ENCODE measurements at places on chromosomes 7 and 10.

GRCh38 chr10:71442859-71443570 lies 46.3 kb downstream of the CDH23 start:
- DNase-seq = no peak

GRCh38 chr10:116254422-116255155 lies 18.4 kb downstream of the GFRA1 start:
- DNase-seq = no peak

- DNase-seq = no peak
These were observed 46.1 kb downstream of the PAX2 start for GRCh38 chr10:100791369-100792058.

DNA sequence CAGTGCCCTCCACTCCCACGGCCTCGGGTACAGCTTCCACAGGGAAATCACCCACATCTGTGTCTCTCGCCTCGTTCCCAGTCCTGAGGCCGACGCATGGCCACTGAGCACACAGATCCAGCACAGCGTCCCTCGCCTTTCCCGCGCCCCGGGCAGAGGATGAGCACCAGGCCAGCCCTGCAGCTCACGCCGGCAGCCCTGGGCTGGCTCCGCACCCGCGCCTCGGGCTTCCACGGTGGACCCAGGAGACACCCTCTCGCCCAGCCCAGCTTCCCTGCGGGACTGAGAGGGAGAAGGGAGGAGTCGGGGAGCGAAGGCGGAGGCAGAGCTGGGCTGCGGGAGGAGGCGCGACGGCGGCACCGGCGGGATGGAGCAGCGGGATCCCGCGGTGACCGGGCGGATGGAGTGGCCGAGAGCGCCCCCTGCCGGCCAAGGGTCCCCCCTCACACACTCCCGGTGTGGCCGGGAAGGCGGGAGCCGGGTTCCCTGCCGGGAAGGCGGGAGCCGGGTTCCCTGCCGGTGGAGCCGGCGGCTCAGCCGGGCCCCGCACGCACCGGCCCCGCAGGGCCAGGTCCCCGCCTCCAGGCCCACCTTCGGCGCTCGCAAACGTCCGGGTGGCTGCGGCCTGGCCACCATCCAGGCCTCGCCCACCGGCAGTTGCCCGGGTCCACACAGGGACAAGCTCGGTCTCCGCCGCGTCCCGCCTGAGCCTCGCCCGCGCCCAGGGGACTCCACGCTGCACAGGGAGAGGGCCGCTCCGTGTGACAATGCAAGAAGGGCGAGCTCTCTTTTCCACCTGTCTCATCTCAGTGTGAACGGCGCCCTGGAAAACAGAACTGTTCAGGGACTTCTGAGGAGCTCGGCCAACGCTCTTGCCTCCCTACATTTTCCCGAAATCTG lies 110.3 kb upstream of the LANCL2 start:
- DNase-seq = peak; percentile 87

DNA sequence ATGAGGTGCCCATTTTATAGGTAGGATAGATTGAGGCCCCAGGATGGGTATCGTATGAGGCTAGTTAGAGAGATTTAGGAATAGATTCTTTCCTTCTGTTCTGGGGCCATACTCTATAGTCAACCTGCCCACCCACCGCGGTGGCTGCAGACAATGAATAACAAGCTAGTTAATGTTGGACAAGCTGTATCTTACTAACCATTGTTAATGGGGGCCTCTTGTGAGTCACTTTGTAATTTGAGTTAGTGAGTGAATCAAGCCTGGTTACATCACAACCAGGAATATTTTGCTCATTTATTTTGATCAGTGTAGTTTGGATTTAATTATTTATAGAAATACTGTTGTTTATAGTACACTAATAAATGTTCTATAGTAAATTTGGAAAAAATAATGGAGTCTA lies 7.3 kb downstream of the SORCS3 start:
- no peak for DNase-seq

- no peak for DNase-seq
These were observed 20.7 kb downstream of the GARIN1A start for GRCh38 chr7:128692623-128693270.

DNA sequence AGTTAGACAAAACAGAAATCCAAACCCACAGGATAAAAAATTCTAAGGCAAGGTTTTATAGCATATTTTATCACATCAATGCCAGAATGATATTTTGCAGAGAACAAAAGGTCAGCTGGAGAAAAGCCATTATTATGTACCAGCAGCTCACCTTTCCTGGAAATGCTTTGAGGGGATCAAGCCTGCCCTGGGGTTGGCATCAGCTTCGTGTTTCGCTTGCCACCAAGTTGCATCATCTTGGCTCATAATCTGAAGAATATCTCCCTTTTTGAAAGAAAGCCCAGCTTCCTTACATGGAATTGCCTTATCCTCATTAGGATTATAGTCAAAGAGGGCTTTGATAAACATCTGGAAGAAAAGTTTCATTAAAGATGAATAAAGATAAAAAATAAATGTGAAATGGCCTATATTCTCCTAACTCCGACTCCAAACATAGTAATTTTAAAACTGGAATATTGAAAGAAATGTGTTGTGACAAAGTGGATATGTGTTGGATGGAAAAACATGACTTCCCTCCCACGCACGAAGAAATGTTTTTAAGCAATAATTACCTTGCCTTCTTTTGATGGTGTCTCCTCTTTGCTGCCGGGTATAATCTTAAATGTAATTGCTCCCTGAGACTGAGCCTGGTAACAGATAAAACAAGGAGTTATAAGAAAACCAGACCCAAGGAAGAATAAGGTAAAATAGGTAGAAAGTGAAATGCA lies 121.3 kb upstream of the ODAD2 start:
- DNase-seq = no peak

DNA sequence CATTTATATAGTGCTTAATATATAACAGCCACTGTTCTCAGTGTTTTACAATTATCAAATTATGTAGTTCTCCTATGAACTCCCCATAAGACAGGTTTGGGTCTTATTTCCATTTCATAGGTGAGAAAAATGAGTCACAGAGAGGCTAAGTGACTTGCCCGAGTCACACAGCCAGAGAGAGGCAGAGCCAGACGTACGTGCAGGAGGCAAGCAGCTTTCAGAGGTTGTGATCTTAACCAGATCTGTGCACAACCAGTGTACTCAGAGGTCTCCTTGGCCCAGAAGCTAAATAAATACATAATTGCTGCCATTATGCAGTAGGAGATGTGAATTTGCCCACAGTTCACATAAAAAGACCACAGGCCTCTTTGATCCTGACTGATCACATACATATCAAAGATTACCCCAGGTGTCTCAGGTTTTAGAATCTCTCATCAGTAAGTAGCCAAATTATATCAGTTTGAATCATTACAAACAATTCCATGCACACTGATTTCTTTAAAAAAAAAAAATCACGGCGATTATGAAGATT lies 304.7 kb upstream of the AOAH start:
- no peak for DNase-seq

- DNase-seq = no peak
These were observed 84.9 kb downstream of the GRB10 start for GRCh38 chr7:50697748-50698147.

DNA sequence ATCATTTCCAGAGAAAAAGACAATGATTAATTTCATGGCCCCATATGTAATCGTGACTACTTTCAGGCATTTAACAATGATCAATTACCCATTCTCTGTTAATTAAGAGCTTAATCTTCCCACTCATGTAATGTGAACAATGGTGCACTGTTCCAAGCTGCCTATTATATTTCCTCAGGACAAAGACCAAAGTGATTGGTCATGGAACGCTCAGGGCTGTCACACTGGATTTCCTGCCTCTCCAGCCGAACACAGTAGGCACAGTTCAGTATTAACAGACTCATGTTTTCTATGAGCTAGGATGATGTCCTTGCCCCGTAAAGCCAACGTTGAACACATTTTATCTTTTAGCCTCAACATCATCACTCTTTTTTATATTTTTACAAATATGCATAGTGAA lies 142.7 kb upstream of the FZD8 start:
- DNase-seq = no peak

DNA sequence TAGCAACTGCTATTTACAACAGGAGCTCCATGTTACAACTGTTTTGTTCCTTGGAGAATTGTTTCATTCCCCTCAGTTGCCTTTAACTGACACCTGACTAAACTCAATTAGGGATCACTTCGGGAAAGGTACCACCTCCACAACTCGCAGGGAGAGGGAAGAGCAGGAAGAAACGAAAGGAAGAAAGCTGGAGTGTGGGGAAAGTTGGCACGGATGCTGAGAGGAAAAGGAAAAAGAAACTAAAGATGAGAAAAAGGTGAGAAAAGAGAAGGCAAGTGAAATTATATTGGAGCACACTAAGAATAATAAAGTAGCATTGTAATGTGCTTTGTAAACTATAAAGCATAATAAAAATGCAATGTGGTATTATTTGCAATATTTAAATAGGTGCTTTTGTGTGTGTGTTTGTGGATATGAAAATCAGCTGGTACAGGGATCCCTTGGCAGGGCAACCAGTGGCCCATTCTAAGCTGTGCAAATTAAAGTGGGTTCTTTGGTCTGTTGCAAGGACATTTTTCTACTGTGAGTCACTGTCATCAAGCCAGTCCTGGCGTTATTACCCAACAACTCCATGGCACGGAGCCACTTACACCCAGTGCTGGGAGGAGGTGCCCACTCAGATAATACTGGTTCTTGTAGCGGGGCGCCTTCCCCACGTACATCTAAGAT lies 45.9 kb downstream of the HIPK2 start:
- peak; percentile 90 for DNase-seq

DNA sequence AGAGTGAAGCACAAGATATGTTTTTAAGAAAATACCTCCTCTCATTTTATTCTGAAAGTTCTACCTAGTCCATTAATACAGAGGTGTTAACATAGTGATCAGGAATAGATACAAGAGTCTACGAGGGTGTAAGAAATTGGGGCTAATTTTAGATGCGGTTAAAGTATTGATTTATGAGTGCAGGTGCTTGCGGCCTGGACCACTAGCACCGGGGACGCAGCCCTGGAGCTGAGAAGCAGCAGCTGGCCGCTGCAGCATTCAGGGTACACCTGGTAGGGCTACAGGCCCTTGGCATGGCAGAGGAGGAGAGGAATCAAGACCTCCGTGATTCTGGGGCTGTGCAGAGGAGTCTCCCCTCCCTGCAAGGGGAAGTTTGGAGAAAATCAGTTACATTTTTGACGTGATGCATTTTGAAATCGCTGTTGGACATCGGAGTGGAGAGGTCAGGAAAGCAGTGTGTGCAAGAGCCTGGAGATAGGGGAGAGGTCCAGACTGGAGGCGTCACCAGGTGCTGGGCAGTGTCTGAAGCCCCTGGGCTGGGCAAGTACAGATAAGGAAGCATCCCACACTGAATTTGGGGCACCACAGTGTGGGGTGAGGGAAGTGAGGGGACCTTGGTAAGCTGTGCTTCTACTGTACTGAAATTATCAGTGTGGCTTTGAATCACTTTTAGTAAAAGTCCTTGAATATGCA lies 112.3 kb downstream of the VWC2 start:
- no peak for DNase-seq

DNA sequence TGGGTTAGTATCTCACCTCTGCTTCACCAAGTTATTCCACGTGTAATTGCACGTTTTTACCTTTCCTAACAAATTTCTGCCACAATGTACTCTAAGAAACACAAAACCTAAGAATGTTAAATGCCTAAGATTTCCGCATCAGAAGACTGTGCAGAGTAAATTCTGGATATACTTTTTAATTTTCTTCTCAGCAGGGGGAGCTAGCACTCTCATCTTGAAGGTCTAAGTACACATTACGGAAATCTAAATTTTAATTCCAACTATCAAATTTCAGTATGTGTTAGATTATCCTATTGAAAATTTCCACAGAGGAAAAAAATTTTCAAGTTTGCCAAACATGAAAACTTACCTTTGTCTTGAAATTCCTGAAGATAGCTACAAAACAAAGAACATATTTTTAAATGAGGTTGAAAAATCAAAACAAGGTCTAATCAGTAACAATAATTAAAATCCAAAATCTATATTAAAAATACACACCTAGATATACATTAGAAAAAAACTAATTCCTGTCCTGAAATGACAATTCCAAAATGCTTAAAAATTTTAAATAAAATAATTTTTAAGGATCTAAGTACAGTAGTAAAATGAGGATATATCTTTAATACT lies 10.5 kb downstream of the SKAP2 start:
- DNase-seq = no peak

GRCh38 chr7:149729983-149730801 lies 43.2 kb downstream of the ZNF467 start:
- DNase-seq = peak; percentile 72

DNA sequence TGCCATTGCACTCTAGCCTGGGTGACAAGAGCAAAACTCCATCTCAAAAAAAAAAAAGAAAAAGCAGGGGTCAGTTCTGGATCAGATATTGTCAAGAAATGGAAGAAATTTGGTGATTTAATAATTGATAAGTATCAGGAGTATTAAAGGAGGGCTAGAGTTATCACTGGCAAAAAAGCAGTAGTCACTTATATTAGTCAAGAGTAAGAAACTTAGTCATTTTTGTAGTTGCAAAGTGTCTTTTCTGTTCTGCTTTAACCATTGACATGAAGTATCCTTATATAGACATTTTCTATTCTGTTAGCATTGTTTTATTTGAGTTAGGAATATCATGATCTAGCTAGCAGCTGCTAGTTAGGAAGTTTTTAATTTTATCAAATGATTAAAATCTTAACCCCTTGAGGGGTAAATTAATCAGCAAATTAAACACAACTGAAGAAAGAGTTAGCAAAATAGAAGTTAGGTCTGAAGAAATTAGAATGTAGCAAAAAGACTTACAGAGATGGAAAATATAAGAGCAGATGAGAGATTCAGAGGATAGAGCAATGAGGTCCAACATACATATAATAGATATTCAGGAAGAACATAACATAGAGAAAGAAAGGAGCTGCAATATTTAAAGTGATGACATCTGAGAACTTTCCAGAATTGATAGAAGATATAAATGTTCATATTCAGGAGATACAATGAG lies 7.3 kb upstream of the CCDC6 start:
- no peak for DNase-seq

GRCh38 chr10:62264702-62265436 lies 3.8 kb downstream of the RTKN2 start:
- no peak for DNase-seq

GRCh38 chr10:77101341-77101740 lies 536.3 kb downstream of the KCNMA1 start:
- no peak for DNase-seq

DNA sequence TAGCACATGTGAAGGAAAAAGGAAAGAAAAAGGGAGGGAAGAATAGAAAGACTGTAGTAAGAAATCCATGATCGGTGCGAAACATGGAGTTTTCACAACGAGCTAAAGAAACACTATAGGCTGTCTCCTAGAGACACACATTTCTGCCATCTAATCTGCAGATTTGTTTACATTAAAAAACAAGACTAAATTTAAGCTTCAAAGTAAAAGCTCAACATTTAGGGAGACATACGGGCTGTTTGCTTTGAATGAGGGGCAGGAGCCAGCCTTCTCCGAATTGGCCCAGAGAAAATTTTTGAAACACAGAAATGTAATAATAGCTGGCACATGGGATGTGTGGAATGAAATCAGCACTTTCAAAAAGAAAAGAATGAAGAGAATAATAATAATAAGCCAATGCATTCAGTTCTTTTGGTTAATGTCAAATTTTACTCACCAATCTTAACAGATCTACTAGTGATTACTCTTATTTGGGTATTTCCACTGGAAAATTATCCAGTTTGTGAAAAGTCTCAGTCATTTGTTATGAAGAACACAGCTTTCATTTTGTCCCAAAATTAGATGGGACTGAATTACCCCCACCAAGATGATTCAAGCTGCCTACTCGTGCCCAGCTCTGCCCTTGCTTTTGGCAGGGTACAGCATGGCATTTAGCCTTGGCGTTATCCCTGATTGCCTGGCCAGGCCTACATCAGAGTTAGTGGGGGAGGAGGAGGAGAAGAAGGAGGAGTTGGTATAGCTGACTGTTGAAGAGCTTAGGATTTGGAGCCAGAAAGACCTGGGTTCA lies 47.1 kb downstream of the MTURN start:
- DNase-seq = no peak

Measured in left cardiac atrium (tissue), 4 donors.